ENCODE measurements at places on chromosomes 1 and 21.

- no peak for DNase-seq
These were observed 16.5 kb downstream of the CTSK start for GRCh38 chr1:150791585-150791984.

DNA sequence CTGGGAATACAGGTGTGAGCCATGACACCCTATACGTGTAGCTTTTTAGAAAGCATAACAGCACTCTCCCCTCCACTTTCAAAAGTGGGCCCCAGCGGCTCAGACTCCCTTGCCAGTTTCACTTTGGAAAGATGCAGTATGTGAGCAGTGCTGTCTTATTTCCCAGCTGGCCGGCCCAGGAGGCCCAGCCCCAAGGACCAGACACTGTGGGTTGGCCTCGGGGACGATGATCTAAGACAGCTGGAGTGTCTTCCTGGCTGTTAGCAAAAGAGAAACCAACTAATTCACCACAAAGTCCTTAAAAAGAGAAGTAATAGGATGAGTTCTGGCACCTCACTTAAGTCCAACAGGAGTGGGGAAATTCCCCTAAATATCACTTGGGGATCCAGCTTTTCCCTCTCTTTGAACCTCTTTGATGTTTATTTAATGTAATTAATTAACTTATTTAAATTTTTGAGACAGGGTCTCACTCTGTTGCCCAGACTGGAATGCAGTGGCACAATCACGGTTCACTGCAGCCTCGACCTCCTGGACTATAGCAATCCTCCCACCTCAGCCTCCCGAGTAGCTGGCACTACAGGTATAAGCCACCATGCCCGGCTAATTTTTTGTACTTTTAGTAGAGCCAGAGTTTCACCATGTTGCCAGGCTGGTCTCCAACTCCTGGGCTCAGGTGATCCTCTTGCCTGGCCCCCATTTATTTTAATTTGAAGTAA, 17.6 kb upstream of the CLIC4 start:
- DNase-seq = no peak

DNA sequence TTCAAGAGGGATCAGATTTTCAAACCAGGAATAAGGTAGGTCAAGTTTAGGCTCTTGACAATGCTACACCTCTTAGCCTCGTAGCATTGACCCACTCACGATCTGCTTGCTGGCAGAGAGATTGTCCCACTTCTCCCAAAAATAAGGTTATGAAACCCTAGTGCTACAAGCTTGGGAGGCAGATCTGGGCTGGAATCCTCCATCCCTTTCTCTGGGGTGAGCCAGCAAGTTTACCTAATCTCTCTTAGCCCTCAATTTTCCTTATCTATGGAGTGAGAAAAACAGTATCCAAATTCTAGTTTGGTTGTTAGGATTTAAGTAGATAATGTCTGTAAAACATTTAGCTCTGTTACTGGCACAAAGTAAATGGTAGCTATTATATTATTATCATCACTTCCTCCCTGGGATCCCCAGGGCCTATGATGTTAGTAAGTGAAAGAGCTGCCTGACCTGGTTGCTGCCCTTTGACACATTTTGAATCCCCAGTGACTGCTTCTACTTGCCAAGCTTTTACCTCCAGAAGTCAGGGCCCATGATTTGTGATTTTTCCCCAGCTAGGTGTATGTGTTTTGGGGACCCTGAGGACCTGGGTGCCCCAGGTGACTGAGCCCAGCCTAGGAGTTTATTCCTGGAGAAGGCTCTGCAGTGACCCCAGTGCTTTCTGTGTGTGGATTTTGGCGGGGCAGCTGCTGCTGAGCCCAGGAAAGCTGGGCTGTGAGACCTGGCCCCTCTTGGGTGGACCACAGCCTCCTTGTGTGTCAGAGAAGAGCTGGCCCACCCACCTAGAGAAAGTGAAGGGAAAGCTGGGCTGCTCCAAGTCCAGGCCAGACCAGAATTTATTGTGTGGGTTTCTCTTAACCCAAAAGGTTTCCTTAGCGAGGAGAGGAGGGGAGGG, 48.2 kb upstream of the VANGL1 start:
- no peak for DNase-seq

DNA sequence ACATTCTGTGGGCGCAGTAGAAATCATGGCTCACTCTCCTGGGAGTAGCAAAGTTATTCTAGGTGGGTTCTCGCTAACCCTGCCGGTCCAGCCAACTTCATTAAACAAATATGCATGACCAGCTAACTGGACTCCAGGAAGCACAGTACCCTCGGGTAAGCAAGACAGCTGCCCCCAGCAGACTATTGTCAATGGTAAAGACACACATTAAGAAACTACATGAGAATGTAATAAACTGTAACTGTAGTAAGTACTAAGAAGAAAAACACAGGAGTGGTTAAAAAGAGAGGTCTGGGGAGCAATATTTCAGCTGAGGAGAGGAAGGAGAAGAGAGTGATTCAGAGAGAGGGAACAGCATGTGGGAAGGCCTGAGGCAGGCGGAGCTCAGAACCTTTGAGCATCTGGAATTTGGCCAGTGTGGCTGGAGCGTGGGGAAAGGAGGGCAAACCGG, 7.4 kb downstream of the SLC2A5 start:
- no peak for DNase-seq

DNA sequence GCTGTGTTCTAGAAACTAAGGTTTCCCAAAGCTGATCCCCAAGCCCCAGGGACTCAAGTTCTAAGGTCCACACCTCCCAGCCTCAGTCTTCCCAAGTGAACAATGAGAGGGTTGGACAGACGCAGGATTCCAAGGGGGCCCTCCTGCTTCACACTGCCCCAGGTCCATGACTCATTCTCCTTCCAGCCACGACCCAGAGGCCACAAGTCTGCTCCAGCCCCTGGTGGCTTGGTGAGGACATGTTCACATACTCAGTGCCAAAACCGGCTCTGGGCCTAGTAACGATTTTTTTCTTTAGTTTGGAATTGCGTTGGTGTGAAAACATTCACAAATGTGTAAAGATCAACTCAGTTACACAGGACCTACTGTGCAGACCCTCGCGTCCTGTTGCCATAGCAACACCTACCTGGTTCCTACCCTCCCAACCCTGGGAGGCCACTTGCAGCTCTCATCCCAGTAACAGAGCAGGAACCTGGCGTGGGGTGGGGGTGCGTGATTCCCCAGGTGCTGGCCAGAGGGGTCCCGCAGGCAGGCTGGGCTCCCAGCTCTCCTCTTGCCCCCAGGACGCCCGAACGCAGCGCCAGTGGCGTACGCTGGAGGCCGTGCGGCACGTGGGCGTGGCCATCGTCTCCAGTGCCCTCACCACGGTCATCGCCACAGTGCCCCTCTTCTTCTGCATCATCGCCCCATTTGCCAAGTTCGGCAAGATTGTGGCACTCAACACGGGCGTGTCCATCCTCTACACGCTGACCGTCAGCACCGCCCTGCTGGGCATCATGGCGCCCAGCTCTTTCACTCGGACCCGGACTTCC, 57.0 kb downstream of the DISP3 start:
- no peak for DNase-seq

GRCh38 chr1:183886853-183887252, 81.9 kb downstream of the RGL1 start:
- no peak for DNase-seq

GRCh38 chr1:29218223-29218622, 12.5 kb downstream of the MECR start:
- DNase-seq = no peak

DNA sequence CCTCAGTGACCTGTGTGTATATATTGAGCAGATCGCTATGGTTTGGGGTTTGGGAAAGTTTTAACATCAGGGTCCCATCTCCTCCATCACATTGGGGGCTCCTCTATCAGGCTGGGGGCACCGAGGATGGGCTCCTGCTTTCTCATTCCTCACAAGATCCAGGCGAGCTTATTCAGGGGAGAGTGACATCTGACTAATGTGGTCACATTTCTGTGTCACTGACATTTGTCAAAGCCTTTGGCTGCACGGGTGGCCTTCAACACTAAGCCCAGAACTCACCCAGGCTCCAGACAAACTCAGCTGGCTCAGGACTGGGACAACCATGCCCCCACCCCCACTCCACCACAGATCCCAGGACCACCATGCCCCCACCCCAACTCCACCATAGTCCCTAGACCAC, 103.3 kb upstream of the IFFO2 start:
- DNase-seq = no peak

DNA sequence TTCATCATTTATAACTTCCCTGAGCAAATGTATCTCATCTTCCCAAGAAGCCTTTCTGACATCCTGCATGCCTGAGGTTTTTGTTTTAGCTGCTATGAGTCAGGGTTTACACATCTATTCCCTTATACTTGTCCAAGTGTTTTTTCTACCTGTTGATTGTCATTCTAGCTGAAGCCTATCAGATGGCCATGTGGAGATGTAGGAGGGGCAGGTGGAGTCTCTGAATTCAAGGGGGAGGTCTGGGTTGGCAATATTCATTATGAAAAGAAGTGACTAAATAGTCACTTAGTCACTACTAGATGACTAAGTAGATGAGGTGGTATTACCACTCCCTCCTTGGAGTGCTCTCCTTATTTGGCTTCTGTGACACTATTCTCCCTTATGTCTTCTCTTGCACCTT, 52.4 kb downstream of the XCL1 start:
- no peak for DNase-seq
